ENCODE measurements at places on chromosomes 13 and 19.
A peak's percentile ranks its signal among the peaks of the same experiment; 100 is the strongest.

DNA sequence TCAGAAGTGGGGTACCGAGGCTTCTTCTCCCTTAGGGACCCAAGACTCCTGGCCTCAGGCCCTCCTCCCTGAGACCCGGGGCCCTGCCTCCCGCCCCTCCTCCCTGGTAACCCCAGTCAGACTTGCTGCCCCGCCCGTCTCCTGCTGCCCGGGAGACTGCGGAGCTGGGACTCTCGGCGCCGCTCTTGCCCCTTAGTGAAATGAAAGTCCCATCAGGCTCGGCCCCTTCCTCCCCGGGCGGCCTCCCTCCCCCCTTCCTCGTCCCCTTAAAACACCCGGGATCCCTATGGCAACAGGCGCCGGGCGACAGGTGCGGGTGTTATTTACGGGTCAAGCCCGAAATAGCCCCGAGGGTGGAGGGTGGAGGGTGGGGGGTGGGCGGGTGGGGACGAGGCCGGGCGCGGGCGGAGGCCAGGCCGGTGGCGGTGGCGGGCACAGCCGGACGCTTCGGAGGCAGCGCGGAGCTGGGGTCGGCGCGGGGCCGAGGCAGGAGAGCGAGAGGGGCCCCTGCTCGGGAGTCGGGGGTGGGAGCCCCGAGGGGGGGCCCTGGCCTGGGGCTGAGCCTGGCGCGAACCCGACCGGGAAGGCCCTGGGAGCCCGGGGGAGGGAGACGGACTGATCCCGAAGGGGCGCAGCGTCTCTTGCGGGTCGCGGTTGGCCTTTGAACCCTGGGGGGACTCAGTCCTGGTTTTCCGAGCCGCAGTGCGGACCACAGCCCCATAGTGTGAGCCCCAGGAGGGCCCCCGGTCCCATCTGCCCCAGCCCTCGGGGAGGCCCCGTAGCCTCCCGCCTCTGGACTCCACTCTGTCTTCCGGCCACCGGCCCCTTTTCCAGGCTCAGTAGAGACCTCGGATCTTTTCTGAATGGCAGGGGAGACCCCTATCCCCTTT, at the start of gene CACNG6:
CACNG6 (plus strand) TSS at position 414 of the 890 bp plus-strand sequence. CDS start 1,241 bp downstream, outside the sequence.
- no peak for DNase-seq

DNA sequence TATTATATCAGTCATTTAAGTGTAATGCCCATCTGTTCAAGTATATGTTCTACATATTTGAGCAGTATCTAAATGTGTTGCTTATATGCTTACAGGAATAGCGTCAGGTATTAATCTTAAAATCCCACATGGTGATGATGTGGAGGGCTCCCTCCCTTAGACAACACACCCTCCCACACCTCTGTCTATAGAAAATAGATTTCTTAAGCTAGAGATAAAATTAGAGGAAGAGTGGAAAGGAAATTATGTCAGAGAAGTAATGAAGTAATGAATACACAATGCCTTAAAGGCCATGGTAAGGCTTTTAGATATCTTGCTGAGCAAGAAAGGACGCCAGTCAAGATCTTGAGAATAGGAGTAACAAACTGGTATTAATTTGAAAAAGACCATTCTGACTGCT, 12.4 kb downstream of the ZDHHC20 start:
- no peak for DNase-seq

DNA sequence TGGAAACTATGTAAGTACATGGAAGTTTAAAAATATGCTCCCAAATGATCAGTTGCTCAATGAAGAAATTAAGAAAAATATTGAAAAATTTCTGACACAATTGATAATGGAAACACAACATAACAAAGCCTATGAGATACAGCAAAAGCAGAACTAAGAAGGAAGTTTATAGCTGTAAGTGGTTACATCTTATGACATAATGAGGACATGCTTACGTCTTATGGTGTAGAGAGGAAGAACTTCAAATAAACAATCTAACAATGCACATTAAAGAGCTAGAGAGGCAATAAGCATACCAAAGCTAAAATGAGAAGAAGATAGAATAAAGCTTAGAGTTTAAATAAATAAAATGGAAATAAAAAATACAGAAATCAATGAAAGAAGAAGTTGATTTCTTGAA, 50.0 kb upstream of the CEACAM21 start:
- DNase-seq = no peak

GRCh38 chr13:51974482-51974881, 36.8 kb downstream of the ATP7B start:
- DNase-seq = no peak

- no peak for DNase-seq
These were observed 68.8 kb downstream of the DNAJC3 start for GRCh38 chr13:95745752-95746151.

- DNase-seq = no peak
These were observed 64.0 kb downstream of the IER2 start for GRCh38 chr19:13214036-13214730.

DNA sequence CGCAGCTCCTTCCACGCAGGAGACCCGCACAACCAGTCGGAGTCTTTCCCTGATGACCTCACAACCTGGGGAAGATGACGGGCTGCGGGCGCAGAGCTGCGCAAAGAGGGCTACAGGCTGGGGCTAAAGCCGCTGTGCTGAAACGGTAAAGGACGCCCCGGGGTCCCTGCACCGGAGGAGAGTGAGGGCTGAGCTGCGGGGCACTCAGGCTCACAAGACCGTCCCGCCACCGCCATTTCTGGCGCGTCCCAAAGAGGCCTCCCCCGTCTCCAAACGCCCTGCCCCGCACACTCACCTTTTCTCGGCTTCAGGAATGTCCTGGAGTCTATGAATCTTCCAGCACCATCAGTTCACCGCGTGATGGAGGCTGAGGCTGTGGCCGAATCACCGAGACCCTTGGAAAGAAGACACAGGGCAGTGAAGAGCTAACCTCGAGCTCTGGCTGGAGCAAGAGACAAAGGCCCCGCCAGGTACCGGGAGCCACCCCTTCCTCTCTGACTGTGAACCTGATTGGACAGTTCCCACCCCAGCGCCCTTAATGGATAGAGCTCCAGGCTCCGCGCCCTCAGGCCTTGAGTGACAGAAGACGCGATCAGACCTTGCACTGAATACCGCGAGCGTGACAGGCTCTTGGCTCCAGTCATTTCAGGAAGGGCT, 41.8 kb upstream of the ZNF429 start:
- peak; percentile 13 for DNase-seq

- peak; percentile 27 for DNase-seq
These were observed 5.4 kb upstream of the PPP1R37 start for GRCh38 chr19:45087531-45087930.

DNA sequence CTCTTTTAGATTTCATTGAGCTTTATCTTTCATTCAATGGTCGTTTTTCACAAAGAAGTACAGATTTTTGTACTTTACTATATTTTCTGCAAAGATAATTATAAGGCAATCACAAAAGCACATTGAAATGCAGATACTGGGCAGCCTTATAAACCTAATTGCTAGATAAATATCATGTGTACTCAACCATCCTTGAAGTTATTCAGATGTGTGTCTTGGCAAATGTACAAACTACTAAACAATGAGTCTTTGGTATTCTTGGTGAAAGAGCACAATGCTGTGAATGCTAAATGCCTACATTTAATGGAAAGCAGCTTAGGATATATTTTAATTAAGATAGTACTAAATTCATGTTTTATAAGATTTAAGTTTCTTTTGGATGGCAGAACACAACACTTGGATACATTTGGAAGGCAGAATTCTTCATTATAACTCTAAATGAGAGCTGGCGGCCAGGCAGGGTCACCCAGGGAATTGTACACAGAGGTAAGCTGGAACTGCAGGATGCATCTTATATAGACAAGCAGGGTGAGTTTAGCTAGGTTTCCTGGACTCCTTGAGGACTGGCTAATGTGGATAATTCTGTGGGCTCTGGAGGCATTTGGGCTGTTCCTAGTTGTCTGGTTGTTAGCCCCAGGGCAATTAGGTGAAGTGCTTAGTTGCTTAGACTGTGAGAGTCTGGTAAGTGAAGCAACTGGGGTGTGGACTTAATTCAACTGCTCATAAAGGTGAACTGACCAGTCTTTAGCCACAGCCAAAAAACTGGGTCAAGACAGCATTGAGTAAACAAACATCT, 286.6 kb downstream of the PCDH20 start:
- DNase-seq = no peak

DNA sequence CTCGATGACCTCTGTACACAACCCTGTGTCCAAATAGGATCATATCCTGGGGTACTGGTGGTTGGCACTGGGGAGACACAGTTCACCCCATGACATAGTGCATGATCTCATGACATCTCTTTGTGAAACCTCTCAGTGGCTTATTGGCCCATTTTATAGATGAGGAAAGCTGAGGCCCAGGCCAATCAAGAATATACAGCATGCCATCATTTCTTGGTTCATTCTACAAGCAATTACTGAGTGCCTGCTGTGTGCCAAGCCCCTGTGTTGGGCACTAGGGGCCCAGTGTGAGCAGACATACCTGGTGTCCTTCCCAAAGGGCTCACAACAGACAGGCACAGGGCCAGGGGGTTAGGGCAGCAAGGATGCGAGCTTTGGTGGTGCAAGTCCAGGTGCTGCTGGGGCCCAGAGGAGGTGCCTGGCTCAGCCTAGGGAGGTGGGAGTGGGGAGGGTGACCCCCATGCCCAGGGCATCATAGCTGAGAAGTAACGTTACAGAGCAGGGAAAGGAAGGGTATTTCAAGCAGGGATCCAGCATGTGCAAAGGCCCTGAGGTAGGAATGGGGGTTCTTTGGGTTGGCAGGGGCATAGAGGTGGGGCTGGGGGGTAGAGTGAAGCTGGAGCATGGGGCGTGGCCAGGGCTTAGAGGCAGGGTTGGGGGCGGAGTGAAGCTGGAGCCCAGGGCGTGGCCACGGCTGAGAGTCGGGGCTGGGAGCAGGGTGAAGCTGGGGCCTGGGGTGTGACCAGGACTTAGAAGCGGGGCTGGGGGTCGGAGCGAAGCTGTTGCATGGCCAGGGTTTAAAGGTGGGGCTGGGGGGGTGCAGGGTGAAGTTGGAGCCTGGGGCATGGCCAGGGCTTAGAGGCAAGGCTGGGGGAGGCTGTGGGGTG, 20.7 kb downstream of the COLGALT1 start:
- no peak for DNase-seq

- DNase-seq = no peak
These were observed 391.9 kb downstream of the DLEU7 start for GRCh38 chr13:50451609-50452008.

DNA sequence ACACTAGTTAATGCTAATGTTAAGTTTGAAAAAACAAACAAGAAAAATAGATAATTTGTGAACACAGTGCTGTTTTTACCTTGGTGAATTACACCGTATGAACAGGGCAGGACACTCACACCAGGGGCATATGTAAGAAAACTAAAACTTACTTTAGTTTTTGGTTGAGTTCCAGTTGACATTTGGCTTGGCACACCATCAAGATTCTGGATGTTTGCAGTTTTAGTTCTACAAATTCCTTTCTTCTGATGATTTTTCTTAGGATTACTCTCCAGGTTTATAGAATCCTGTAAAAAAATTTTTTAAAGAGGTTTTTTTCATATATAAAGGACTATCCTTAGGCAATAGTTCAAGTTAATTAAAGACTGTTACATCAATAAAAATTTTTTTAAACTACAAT, 238.5 kb upstream of the STARD13 start:
- no peak for DNase-seq

GRCh38 chr19:32350471-32350865, 5.1 kb downstream of the ZNF507 start:
- DNase-seq = no peak

DNA sequence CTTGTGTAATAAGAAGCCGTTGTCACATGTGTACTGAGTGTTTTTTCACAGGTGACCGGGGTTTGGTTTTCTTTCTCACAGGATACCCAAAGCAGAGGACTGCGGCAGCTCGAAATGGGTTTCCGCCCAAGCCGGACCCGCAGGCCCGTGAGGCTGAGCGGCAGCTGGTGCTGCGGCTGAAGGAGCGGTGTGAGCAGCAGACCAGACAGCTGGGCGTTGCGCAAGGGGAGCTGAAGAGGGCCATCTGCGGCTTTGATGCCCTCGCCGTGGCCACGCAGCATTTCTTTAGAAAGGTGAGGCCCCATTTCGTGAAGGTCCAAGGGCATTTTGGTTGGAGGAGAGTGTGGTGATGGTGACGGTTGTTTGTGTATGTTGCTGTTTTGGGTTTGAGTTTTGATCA, 236.3 kb downstream of the SLC7A1 start:
- DNase-seq = no peak

GRCh38 chr19:6011794-6012193, 33.9 kb upstream of the RANBP3 start:
- no peak for DNase-seq

GRCh38 chr13:40600149-40600751, 66.2 kb downstream of the FOXO1 start:
- DNase-seq = peak; percentile 46

DNA sequence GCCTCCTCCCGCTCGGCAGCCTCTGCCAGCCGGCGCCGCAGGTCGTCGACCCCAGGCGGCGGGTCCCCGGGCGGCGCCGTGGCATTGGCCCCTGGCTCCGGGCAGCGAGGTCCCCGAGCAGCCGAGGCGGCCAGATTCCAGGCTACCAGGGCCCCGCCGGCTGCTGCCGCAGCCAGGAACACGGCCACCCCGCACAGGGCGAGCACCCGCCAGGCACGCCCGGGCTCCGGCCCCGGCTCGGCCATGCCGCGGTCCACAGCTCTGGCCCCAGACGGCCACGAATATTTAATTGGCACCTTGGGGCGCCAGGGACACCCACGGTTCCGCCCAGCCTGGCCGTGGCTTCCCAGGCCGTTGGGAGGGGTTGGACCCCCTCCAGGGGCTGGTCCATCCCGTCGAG, at the start of gene CCDC194:
CCDC194 (minus strand) TSS at position 283 of the 400 bp plus-strand sequence; CDS start at position 245, 38 bp downstream.
- DNase-seq = no peak

DNA sequence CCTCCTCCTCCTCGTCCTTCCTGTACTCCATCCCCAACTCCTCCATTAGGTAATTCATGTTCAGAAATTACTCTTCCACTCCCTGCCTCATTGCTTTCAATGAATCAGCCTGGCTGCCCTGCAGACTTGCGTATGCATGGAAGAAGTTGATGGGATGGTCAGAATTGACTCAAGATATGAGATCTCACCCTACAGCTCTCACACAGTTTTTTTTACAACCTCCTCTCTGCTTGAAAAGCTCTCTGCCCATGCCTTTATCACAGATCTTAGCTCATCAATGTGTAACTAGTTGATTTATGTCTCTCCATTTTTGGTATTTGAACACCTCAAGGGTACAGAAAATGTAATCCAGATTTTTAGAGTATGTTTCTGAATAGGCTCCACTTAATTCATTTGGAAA, 506.9 kb downstream of the TBC1D4 start:
- DNase-seq = no peak

DNA sequence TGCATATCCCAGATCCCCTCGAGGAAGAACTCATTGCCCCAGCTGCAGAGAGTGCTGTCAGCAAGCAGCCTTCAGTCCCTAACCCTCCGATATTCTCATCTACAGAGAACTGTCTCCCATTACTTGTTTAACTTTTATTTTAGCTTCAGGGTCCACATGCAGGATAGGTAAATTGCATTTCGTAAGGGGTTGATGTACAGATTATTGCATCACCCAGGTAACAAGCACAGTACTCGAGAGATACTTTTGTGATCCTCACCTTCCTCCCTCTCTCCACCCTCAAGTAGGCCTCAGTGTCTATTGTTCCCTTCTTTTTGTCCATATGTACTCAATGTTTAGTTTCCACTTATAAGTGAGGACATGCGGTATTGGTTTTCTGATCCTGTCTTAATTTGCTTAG, 171.5 kb upstream of the IRS2 start:
- DNase-seq = no peak

GRCh38 chr13:92769046-92769445, 457.6 kb upstream of the GPC6 start:
- DNase-seq = no peak

- peak; percentile 64 for DNase-seq
These were observed 3.6 kb upstream of the CEACAM3 start for GRCh38 chr19:41792513-41793413.
